ENCODE measurements at places on chromosomes 7 and 10. TPM values are rescaled to one million over a fixed set of nuclear protein-coding genes. Genes with fewer than 3 reads are reported as not detected.

OR2A12 gene
- total RNA-seq = not detected

LRRC17 gene
- 0.81 TPM for total RNA-seq

TRUB1 gene
- total RNA-seq = 10.4 TPM

PRDX3 gene
- 144 TPM for total RNA-seq

HDAC9 gene
- 9.9 TPM for total RNA-seq

GPNMB gene
- not detected for total RNA-seq

LBX1 gene
- not detected for total RNA-seq

RBAK gene
- total RNA-seq = 15.7 TPM

TUBB8 gene
- total RNA-seq = not detected

ST8SIA6 gene
- total RNA-seq = 1.5 TPM

EGFR gene
- not detected for total RNA-seq

TMEM178B gene
- total RNA-seq = 9.0 TPM

RSPH10B gene
- 0.64 TPM for total RNA-seq

UCN3 gene
- total RNA-seq = not detected

LIPK gene
- not detected for total RNA-seq

CYP2C8 gene
- total RNA-seq = not detected

EPO gene
- not detected for total RNA-seq

PTPRZ1 gene
- not detected for total RNA-seq

FKBP6 gene
- total RNA-seq = not detected

SPDYE2B gene
- not detected for total RNA-seq

ANKRD7 gene
- not detected for total RNA-seq

MSS51 gene
- 8.5 TPM for total RNA-seq

LRRC18 gene
- not detected for total RNA-seq

HOXA6 gene
- not detected for total RNA-seq

KCNIP2 gene
- 6.8 TPM for total RNA-seq

RPA3 gene
- total RNA-seq = 64.3 TPM

CDHR3 gene
- total RNA-seq = not detected

IGFBP1 gene
- not detected for total RNA-seq

ZNF107 gene
- 16.8 TPM for total RNA-seq

GSDME gene
- 5.2 TPM for total RNA-seq

GPC2 gene
- total RNA-seq = 2.6 TPM

CNOT4 gene
- total RNA-seq = 25.6 TPM

ZSCAN21 gene
- 8.7 TPM for total RNA-seq

SH2D4B gene
- 0.40 TPM for total RNA-seq
